ENCODE measurements at places on chromosomes 16 and 17.

GRCh38 chr16:56411624-56412023 lies 13.7 kb downstream of the AMFR start:
- no peak overlapping the region for H3K4me3 ChIP-seq
- DNase-seq: no peak
- H3K27me3 ChIP-seq: no peaks in the 10 kb centered on the region
- no peaks in the 10 kb centered on the region for H3K4me1 ChIP-seq

- no peak overlapping the region for H3K27ac ChIP-seq
- no peak for DNase-seq
- H3K36me3 ChIP-seq: peaks cover 26% of the 10 kb centered on the region
- H3K4me3 ChIP-seq: no peak overlapping the region
- H3K4me1 ChIP-seq: peaks cover 16% of the 10 kb centered on the region
These were observed 17.7 kb downstream of the USP10 start for GRCh38 chr16:84717484-84717883.

DNA sequence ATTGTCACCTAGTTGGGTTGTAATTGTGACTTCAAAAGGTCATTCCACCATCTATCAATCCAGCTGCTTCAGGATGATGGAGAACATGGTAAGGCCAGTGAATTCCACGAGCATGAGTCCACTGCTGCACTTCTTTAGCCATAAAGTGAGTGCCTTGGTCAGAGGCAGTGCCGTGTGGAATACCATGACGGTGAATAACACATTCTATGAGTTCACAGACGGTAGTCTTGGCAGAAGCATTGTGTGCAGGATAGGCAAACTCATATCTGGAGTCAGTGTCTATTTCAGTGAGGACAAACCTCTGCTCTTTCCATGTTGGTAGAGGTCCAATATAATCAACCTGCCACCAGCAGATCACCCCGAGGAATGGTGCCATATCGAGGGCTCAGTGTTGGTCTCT lies 650.9 kb downstream of the KCNJ2 start:
- DNase-seq: no peak
- H3K4me1 ChIP-seq: no peaks in the 10 kb centered on the region
- H3K4me3 ChIP-seq: no peak overlapping the region
- no peaks in the 10 kb centered on the region for H3K36me3 ChIP-seq
- H3K27me3 ChIP-seq: no peaks in the 10 kb centered on the region
- no peak overlapping the region for H3K27ac ChIP-seq

- H3K4me1 ChIP-seq: peaks cover 15% of the 10 kb centered on the region
- no peak overlapping the region for H3K27ac ChIP-seq
- no peak for DNase-seq
These were observed 15.9 kb upstream of the FBXO47 start for GRCh38 chr17:38982858-38983746.

DNA sequence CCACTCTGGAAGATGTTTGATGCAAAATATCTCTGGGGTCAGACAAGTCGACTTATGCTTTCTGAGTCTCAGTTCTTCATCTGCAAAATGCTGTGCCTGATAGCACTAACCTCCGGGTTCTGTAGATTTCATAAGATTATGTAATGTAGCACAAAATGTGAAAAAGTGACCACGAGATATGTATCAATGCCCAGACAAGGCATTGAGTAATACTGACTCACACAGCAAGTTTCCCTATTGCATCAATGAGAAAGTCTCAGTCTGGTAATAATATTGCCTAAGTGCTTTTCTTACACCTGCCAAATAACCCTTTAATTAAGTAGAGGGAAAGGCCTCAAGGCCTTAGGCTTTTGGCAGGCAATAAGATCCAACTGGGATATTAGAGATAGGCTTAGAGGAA lies 41.4 kb upstream of the MMP2 start:
- no peaks in the 10 kb centered on the region for H3K4me1 ChIP-seq
- no peak overlapping the region for H3K27ac ChIP-seq
- H3K27me3 ChIP-seq: peaks cover 24% of the 10 kb centered on the region

Data from SJSA1 (cell line).